ENCODE measurements at places on chromosomes 11 and 22. TPM values are rescaled to one million over a fixed set of nuclear protein-coding genes. Genes with fewer than 3 reads are reported as not detected.

DNA sequence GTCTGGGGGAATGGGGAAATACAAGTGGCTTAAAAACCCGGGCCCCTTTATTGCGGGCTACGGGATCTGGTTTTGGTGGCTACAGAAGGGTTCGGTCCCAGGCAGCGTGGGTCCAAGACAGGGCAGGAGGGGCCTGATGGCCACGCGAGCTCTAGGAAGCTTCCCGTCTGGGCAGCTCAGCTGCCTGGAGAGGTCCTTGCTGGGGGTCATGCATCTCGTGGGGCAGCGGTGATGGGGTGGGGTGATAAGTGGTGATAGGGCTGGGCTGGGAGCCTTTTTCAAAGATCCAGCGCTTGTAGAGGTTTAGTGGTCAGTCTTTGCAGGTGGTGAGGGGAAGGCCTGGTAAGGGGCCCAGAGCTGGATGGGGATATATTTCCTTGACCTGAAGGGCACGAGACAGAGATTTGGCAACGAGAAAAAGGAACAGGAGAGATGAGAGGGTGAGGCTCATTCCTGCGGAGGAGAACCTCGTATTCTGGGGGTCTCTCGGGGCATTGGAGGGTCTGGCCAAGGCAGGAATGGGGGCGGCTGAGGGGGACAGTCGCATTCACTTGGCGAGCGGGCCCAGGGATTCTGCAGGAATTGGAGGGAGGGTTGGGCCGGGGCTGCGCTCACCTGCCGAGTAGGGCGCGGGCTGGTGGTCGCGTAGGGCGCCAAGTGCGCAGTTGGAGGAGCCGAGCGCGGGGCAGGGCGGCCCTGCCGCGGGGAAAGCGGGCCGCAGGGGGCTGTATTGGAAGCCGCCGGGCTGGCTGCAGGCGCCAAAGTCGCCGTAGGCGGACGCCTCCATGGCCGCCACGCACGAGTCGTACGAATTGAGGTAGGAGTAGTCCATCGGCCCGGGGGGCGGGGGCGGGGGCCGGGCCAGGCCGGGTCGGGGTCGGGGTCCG is 560 bp downstream of the PHOX2A start:
- no peak for DNase-seq

Gene E2F8
- 4.4 TPM for total RNA-seq

Gene CRYBB2
- not detected for total RNA-seq

- peak; percentile 97 for DNase-seq
Measured at GRCh38 chr11:130400781-130401483, 27.5 kb downstream of the ADAMTS8 start.

- no peak for DNase-seq
Measured at GRCh38 chr22:23566705-23567475, 13.2 kb downstream of the IGLL1 start.

DNA sequence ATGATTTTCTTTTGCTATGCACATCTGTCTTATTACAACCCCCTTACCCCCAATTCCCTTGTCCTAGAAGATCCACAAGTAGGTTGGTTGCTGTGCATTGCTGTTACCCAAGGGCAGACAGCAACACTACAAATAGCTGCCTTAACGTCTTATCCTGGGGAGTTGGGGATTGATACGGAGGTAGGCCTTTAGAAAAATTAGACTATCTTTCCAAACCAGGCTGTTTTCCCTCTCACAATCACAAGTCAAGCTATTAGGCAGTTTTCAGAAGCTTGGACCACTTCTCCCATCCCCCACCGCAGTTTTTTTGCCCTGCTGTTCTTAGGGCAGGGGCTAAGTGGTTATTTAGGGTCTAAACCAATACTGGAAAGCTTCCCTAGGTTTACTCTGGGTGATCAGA is 2.8 kb upstream of the PHLDB1 start:
- peak; percentile 23 for DNase-seq

- DNase-seq: no peak
Measured at GRCh38 chr11:122727101-122727929, 71.8 kb downstream of the UBASH3B start.

Gene GGTLC2
- total RNA-seq: not detected

GRCh38 chr22:36333644-36334043 is 54.1 kb downstream of the MYH9 start:
- no peak for DNase-seq

DNA sequence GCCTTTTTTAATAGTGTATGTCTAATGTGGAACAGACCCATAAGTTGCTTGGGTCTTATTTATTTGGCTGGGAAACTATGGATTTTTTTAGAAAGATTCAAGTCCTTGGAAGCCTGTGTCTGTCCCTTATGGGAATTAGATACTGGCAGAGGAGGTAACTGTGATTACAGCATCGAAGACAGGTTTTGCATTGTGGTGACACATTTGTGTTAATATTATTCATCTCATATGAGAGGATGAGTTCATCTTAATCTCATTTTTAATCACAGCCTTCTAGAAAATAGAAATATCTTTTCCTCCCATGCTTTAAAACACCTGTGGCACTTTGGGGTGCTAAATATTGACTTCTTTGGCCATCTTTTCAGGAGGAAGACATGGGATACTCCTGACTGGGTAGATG is 9.2 kb downstream of the TAB1 start:
- no peak for DNase-seq

GRCh38 chr11:44899959-44900358 is 50.7 kb downstream of the TP53I11 start:
- peak; percentile 69 for DNase-seq

Data from fibroblast of the aortic adventitia (primary cell).